Type B pancreatic cell (in vitro differentiated cells): ENCODE measurements at places on chromosomes 13 and 19. TPM values are rescaled to one million over a fixed set of nuclear protein-coding genes. Genes with fewer than 3 reads are reported as not detected.

TEX26 gene
- total RNA-seq, result not detected in 2 replicates

DACT3 gene
- total RNA-seq, result 1.3 and 24.5 TPM in 2 replicates

DNA sequence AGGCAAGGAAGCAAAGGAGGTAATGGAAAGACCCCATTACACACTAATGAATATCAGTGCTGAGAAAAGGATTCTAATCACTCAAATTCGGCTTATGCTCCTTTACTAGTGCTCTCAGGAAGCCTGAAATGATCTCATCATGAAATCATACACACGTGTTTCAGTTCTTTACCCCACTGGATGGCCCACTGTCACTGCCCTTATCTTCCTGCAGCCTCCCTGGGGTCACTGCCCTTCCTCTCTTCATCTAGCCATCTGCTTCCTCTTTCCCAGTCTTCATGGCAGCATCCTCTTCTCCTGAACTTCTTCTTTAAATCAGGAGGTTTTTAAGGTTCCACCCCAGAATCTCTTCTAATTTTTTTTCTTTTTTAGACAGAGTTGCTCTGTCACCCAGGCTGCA is 27.9 kb upstream of the EEF1AKMT1 start:
- DNase-seq, result no peak

GRCh38 chr19:2618611-2619010 is 83.9 kb downstream of the GNG7 start:
- DNase-seq, result no peak

DNA sequence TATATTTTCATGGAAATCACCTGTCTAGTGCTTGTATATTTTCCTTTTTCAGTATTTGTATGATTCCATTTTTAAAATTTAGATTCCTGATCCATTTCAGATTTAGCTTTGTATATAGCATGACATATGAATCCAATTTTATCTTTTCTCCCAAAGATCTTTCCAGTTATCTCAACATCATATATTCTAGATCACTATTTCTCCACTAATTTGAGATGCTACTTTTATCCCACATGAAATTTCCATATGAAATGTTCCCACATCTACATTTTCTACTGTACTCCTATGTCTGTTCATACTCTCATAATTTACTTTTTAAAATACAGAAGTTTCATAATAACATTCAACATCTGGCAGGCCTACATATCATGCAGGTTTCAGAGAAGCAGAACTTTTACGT is 1784.1 kb downstream of the SLITRK5 start:
- DNase-seq, result no peak

DNA sequence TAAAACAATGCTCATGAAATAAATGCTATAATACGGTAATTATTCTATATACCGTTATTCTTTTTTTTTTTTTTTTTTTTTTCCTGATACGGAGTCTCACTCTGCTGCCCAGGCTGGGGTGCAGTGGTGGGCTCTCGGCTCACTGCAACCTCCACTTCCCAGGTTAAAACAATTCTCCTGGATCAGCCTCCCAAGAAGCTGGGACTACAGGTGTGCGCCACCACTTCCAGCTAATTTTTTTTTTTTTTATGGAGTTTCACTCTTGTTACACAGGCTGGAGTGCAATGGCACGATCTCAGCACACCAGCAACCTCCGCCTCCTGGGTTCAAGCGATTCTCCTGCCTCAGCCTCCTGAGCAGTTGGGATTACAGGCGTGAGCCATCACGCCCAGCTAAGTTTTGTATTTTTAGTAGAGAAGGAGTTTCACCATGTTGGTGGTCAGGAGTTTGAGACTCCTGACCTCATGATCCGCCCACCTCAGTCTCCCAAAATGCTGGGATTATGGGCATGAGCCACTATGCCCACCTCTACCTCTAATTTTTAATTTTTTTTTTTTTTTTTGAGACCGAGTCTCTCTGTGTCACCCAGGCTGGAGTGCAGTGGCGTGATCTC is 6.9 kb downstream of the PPP1R15A start:
- no peak for DNase-seq

DNA sequence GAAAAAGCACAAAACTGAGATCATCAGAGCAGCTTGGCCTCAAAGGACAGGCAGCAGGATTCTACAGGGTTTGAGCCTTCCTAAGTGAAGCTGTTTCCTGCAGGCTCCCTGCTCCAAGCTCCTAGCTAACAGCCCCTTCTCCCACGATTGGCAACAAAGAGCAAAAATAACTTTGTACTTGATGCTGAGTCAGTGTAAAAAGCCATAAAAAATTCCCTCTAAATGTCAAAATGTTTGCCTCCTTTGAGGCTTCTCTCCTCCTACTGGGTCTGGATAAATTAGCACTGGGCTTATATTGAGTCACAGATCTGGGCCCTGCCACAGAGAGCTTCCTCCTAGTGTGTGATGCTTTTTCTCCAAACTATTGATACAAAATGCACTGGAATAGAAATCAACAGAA is 153.3 kb downstream of the TNFRSF19 start:
- DNase-seq, result no peak

- no peak for DNase-seq
Observed at GRCh38 chr19:36059180-36059910, 4.6 kb downstream of the WDR62 start.

- DNase-seq, result peak; percentile 7
Observed at GRCh38 chr19:35373492-35373891, 2.6 kb downstream of the GPR42 start.

- no peak for DNase-seq
Observed at GRCh38 chr13:85828094-85828684, 29.0 kb upstream of the SLITRK6 start.

DNA sequence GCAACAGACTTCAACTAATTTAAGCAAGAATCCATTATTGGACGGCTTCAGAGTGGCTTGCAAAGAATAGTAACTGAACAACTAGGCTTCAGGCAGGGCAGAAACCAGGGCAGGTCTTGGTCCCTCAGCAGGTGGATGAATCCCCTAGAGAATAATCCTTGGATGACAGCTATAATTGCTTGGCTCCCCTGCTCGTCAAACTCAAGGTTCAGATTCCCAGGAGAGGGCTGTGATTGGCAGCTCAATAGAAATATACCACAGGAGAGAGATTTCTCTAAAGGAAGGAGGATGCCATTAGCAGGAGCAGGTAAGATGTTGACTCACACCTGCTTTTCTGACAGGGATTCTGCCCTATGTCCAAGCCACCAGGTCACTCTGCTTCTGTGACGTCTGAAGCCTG is 89.6 kb upstream of the PCDH8 start:
- DNase-seq, result no peak

DNA sequence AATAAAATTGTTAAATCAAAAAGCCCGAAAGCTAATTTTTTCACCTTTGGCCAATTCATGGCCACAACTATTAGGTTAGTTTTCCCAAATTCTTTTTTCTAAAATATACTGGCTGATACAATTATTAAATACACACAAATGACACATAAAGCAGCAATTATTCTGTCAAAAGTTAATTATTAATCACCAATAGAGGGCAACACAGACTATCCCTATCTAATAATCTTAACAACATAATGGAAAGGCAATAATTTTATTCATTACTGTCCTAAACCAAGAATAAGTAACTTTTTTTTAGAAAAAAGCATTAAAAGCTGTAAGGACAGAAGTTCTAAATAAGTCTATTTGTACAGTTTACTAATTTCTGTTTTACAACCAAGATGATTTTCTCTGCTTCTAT is 51.7 kb downstream of the KATNAL1 start:
- no peak for DNase-seq
